ENCODE measurements at places on chromosomes 3 and 15.

DNA sequence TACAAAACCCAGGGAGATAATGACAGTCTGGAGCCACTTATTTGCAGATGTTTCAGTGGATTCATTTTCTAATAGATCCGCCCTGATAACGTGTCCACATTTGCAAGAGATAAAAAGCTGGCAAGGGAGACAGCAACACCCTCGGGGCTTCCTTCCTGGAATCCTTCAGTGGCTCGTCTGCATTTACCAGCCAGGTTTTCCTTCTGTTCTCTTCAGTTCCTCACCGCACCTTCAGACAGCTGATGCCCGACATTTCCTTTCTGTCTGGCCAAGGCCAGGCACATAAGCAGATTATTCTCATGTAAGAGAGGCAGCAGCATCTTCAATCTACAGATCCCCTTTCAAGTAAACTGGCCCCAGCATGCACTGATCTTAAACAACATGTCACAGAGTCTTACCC lies 56.2 kb upstream of the SPATA12 start:
- DNase-seq = no peak

DNA sequence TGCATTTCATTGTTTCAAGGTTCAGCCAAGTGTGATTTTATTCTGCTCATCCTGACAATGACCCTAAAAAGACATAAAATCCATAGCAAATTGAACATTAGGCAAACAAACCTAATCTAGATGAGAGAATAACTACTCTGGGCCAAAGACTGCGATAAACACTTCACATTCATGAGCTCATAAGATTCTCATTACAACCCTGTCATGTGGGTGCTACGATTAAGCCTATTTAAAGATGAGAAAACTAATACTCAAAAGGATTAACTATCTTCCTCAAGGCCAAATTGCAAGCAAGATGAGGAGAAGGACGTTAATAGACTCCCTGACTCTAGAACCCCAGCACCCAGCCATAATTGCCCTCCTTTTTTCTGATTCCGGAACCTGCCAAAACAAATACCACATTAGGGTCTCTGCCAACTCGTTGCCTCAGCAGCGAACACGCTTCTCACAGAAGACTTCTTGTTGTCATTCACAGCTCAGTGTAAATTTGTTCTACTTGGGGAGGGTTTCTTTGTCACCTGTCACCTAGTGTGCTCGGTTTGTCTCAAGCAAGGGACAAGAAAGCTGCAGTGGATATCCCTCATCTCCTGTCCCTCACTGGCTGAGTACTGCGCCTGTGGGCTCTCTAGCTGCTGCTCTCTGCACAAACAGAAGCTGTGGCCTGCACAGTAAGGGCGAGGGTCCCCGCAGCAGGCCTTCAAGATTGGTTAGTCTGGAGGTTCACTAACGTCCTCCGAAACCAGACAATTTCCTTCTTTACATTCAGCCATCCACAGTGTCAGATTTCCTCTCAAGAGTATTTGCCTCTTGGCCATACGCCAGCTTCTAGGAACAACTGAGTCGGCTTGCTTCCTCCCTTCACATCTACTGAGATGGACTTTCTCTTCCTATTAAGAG lies 200.0 kb upstream of the UBE2E2 start:
- no peak for DNase-seq

DNA sequence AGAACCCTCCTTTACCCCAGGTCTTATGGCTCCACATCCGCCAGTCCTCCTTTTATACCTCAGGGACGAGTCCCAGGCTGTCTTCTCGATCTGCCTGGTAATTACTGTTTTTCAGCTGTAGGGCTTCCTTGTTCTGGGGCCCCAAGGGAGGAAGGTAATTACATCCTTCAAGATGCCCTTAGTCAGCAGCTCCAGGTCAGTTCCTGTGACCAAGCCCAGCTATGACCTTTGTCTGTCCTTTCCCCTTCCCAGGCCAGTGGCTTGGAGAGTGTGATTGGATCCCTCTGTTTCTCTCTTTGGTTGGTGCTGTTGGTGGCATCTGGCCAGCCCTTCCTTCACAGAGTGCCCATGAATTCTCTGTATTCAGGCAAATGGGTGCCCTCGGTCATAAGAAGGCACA lies 92.6 kb downstream of the AAGAB start:
- no peak for DNase-seq

DNA sequence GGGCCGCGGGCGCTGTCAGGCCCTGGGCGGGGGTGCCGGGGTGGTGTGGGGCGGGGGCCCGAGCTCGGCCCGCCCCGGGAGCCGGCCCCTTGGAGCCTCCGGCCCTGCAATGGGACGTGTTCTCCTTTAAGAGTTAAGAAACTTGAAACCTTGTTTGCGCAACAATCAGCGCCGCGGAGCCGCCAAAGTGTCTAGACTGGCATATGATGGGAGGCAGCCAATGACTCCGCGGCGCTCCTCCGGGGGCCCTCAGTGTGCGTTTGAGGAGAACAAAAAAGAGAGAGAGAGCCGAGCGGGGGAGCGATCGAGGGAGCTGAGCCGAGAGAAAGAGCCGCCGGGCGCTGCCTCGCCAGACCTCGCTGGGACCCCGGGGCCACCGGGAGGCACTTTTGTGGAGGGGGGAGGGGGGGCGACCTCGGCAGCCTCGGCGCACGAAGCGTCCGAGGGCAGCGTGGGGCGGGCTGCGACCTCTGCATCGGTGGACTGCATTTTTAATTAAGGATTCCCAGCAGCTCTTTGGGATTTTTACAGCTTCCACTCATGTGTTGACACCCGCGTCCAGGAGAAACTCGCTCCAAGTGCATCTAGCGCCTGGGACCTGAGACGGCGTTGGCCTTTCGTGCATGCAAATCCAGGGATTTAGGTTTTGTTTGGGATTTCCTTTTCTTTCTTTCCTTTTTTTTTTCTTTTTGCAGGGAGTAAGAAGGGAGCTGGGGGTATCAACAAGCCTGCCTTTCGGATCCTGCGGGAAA lies at the start of gene SMAD6:
SMAD6 (plus strand) TSS at position 202 of the 752 bp plus-strand sequence. CDS start 1,023 bp downstream, outside the sequence.
- peak; percentile 88 for DNase-seq

DNA sequence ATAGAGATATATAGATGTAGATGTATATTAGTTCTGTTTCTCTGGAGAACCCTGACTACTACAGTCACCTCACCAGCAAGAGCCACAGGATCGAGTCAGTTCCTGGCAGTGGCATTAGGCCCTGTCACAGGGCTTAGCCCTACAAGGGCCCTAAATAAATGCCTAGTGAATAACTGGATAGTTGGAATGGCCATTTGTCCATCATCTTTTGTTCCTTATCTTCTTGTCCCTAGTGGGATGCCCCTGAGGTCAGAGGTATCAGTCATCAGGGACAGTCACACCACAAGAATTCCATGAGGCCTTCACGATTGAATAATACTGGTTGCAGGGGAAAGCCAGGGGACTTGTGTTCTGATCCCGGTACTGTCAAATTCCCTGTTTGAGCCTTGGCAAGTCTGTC lies 204.9 kb upstream of the PPP2R3A start:
- DNase-seq = no peak

- no peak for DNase-seq
Measured at GRCh38 chr3:68787106-68787626, 145.2 kb downstream of the TAFA4 start.

DNA sequence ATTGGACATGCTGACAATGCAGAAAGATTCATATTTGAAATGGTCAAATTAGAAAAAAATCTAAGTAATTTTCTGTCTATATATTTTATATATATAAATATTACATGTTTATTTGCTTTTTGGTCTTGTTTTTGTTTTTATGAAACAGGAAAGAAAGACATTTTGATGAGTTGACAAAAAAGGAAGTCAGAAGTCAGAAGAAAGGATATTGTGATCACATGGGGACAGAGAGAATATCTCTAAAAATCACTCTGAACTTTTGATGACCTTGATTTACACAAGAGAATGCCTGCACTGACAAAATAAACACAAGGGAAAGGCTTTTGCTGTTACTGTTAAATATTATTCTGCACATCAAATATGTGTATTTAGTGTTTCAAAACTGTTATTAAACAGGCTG lies 811.2 kb downstream of the SI start:
- no peak for DNase-seq

GRCh38 chr3:138861798-138862197 lies 27.1 kb upstream of the PIK3CB start:
- no peak for DNase-seq

DNA sequence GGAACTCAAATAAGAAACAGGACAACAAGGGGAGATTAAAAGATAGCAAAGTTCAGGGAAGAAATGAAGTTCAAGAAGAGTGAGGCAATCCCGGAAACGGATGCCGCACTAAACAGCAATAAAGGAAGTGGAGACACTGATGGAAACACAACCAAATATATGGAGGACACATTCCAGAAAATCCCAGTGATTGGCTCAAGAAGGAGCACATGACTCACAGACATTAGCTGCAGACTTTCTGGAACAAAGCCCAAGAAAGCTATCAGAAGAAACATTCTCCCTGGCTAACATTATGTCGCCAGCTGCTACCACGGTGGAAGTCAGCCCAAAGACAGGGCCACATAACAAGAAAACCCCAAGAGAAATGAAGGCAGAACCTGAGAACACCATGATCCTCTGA lies 18.1 kb upstream of the VGLL4 start:
- no peak for DNase-seq

DNA sequence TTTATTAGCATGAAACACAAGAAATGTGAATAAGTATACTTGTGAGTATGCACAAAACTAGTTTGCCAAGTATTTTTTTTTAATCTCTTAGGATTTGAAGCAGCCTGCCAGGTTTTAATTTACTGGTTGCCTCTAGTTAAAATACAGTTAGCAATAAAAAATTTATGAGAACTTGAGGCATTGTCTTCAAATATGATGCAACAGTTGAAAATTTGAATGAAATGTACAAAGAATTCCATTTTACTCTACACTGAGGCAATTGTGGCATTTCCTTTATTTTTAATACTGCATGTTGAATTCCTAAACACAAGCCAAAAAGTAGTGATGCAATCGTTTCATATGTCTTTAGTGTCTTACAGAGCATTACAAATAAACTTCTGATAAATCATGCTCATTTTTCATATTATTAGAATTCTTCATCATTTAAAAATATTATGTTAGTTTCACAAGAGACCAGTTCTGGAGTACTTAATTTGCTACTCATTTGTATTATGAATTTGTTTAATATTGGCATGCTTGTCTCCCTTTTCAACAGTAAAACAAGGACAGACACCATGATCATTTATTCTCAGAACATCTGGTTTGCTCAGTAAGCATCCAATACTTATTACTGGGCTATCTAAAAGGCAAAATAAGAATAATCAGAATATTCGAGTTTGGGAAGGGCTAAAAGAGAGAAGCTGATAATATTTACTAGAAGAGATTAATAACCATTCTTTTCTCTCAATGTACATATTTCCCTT lies 124.8 kb upstream of the PTX3 start:
- no peak for DNase-seq

GRCh38 chr3:72280876-72281275 lies 495.9 kb upstream of the PROK2 start:
- DNase-seq = no peak

DNA sequence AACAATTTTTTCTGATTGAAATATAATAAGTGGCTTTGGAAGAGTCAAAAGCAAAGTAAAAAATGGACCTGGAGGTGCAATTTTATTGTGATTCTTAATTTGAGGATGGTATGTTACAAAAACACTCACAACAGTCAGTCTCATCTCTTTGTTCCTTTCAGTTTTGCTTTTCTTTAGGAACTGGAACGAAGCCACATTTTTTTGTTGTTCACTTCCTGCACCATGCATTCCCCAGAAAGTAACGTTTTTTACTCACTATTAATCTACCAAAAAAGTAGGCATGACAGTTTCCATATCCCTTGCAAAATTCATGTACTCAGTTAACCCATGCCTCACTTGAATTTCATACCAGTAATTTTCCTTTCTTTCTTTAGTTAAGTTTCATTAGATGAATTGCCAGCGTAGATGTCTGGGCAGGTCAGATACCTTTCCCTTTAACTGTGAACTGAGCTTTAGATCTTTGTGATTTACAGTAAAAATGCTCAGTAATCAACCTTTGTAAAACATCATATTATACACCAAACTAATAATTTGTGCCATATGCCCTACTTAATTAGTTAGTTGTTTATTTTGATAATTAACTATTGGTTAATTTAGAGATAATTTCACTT lies 384.3 kb downstream of the ROBO1 start:
- no peak for DNase-seq

GRCh38 chr15:101086394-101087171 lies 165.3 kb downstream of the CHSY1 start:
- no peak for DNase-seq

GRCh38 chr3:140004271-140004670 lies 69.3 kb downstream of the CLSTN2 start:
- DNase-seq = no peak

DNA sequence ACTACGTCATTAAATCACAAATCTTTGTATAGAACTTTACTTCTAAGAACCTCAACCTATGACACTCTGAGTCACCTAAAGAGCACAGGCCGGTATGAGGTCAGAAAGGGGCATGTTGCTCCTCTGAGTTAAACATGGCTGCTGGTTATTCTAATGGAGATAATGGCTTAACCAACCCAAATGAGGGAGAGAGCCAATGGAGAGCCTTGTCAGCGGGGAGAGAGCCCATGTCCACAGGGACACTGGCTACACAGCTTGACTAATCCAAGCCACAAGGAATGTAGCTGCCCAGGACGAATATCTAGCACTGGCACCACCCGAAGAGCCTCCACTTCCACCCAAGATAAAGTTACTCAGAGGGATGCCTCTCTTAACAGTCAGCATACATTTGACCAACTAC lies 77.0 kb upstream of the STAC start:
- DNase-seq = no peak

DNA sequence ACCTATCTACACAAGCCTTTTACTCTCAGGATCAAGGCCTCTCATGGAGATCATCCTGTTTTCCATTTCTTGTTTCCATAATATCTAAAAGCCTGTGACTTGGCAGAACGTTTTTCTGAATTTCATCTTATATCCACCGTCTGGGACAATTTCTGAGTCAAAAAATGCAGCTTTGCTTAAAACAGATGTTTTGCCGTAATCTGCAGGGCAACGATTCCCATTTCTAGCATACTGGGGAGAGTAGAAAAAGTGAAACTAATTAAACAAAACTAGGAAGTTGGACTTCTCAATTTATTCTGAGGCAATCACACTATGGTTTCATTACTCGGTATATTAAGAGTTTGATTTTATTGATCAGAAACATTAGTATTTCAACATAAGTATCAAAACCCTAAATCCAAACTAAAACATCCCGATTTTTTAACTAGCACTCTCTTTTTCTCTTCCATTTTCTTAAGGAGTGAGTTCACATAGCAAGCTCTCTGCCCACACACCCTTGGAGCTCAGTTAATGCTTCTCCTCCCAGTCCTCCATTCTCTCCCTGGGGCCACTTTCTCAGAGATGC lies 33.6 kb downstream of the SPATA12 start:
- DNase-seq = no peak

- no peak for DNase-seq
Measured at GRCh38 chr15:81115054-81115939, 18.8 kb upstream of the CFAP161 start.

DNA sequence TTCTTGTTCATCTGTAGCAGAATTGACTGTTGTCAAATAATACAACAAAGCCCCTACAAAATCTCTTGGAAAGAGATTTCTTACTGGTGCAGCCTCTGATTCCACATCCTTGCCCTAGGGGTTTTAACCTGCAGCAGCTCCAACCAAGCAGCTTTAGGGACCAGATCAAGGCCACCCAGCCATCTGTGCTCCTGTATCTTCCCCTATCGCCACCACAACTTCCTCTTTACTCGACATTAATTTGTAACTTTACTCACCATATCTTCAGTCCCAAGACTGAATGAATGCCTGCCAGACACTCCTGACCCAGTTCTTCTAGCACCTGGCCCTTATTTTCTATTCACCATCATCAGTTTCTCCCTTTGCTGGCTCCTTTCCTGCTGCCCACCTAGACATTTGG lies 156.6 kb upstream of the IL12A start:
- DNase-seq = no peak

GRCh38 chr3:38163841-38164642 lies 1.3 kb upstream of the OXSR1 start:
- no peak for DNase-seq

- DNase-seq = no peak
Measured at GRCh38 chr3:111728566-111728935, 130.5 kb upstream of the PHLDB2 start.

All from NCI-H2227 treated with DMSO at 0.1 percent for 48 hours (cell line).